Stimulated activated CD4-positive, alpha-beta T cell treated with anti-CD3 and anti-CD28 coated beads, Interleukin-1b, Interleukin-23, amount 100 ng/mL, for 24 hours (primary cell): ENCODE measurements at places on chromosomes 16 and 17.

GRCh38 chr16:52538511-52538910 lies 8.4 kb downstream of the TOX3 start:
- DNase-seq, result no peak

DNA sequence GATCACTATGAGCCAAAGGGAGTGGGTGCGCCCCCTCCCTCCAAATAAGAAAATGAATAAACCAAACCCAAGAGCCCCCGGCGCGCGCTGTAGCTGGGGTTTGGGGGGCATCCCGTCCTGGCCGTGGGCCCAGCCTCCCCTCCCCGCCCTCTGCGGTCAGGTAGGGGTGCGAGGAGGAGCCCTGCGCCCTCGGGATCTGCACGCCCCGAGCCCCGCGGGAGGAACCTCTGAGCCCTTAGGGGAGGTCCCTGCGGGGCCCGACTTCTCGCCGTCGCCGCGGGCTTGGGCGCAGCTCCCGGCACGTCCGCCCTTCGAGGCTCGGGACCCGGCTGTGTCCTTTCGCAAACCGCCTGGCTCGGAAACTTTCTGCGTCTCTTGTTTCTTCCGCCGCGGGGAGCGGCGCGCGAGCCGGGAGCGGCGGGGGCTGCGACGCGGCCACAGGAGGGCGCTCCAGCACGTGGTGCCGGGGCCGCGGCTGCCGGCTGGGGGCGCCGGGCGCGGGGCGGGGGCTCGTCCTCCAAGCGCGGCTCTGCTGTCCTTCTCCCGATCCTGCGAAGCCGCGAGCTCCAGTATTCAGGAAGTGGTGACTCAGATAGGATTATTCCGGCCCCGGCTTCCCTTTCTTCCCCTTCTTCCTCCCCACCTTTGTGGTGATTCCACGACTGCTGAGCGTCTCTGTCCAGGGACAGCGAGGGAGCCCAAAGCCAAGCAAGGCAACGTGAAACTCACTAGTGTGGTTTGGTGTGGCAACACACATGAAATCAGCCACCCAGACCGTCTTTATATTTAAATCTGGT lies 1.6 kb downstream of the PITPNC1 start:
- peak; percentile 61 for DNase-seq

- DNase-seq, result no peak
These were observed 379.8 kb downstream of the UTP18 start for GRCh38 chr17:51640108-51640622.

DNA sequence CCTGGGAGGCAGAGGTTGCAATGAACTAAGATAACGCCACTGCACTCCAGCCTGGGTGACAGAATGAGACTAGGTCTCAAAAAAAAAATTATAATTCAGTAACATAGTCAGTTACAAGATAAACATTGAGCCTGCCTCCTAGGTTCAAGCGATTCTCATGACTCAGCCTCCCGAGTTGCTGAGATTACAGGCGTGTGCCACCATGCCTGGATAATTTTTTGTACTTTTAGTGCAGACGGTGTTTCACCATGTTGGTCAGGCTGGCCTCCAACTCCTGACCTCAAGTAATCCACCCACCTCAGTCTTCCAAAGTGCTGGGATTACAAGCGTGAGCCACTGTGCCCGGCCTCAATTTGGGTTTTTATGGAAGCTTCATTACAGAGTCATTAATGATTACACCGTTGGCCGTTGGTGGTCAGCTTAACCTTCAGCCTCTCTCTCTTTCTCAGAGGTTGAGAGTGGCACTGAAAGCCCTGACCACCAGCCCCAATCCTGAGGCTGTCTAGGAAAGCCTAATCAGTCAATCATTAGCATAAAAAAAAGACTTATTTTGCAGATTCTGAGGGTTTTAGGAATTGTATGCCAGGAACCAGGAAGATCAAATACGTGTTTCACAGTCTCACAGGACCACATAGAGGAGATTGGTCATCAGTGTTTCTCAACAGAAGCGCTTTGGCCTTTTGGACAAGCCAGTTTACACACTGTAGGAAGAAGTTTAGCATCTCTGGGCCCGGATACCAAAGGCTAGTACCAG lies 1.3 kb upstream of the LRRC37A3 start:
- no peak for DNase-seq

- DNase-seq, result peak; percentile 50
These were observed 24.4 kb downstream of the SREBF1 start for GRCh38 chr17:17812211-17813054.

DNA sequence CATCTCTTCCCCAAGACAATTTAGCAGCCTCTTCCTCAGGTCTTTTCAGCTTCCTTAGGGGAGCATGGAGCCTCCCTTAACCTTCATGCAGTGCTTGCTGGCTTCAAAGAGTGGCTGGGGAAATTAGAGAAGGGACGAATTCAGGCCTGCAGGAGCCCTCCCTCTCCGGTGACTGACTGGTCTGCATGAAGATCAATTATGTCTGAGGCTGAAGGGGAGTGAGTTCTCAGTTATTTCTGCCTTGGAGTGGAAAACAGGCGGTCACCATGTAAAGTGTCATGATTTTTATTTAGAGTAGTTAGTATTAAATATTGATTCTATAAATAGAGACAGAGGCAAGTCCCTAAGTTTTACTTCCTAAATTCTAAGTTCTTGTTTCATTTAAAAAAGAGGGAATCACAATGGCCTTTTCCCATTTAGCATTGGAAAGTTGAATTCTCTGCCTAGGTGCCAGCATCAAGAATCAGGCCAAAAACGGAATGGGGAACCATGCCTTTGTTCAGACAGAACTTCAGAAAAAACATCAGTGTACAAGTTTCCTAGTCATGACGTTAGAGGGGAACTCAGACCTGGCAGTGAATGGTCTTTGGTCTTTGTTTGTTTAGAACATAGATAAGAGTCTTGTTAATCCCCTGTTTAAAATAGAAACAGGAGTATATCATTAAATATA lies 4.4 kb downstream of the GABARAPL2 start:
- DNase-seq, result no peak

GRCh38 chr16:87138316-87138715 lies 178.9 kb downstream of the C16orf95 start:
- DNase-seq, result no peak
